IgD-negative memory B cell (primary cell): ENCODE measurements at places on chromosomes 2 and 18. TPM values are rescaled to one million over a fixed set of nuclear protein-coding genes. Genes with fewer than 3 reads are reported as not detected.

Gene PROM2
- not detected for polyA plus RNA-seq

Gene MOGAT1
- polyA plus RNA-seq: not detected

Gene PTPRN
- polyA plus RNA-seq: not detected

Gene EDAR
- polyA plus RNA-seq: 0.26 TPM

Gene DUSP11
- polyA plus RNA-seq: 47.3 TPM

Gene KCNG2
- not detected for polyA plus RNA-seq
